ENCODE measurements at places on chromosomes 13 and 19. TPM values are rescaled to one million over a fixed set of nuclear protein-coding genes. Genes with fewer than 3 reads are reported as not detected.

The SPART gene
- 17.0 TPM for total RNA-seq

The ZNF90 gene
- total RNA-seq, result 17.6 TPM

The TBC1D17 gene
- 32.4 TPM for total RNA-seq

The ZNF560 gene
- not detected for total RNA-seq

The TMEM190 gene
- not detected for total RNA-seq

The GSX1 gene
- total RNA-seq, result not detected

The POLRMT gene
- total RNA-seq, result 63.8 TPM

The SIGLEC14 gene
- total RNA-seq, result not detected

The HIPK4 gene
- total RNA-seq, result not detected

The C1QTNF9B gene
- not detected for total RNA-seq

The PSG1 gene
- not detected for total RNA-seq

The VSTM2B gene
- total RNA-seq, result not detected

The RTBDN gene
- total RNA-seq, result not detected

The OR10H1 gene
- not detected for total RNA-seq

The YIF1B gene
- 61.1 TPM for total RNA-seq

The GPC6 gene
- total RNA-seq, result not detected

All from activated naive CD4-positive, alpha-beta T cell treated with anti-CD3 and anti-CD28 coated beads for 36 hours (primary cell).